ENCODE measurements at places on chromosomes 7 and 10. TPM values are rescaled to one million over a fixed set of nuclear protein-coding genes. Genes with fewer than 3 reads are reported as not detected.

The RBP3 gene
- not detected for total RNA-seq

The LYZL1 gene
- not detected for total RNA-seq

The SPDYE6 gene
- not detected for total RNA-seq

The PIP gene
- 0.71 TPM for total RNA-seq

The CDHR1 gene
- 0.14 TPM for total RNA-seq

The HMX2 gene
- not detected for total RNA-seq

The GNG11 gene
- 39.8 TPM for total RNA-seq

The P4HA1 gene
- total RNA-seq = 24.3 TPM

The AKR1C4 gene
- 0.32 TPM for total RNA-seq

The RNF32 gene
- total RNA-seq = 2.1 TPM

The MOGAT3 gene
- total RNA-seq = not detected

The LRRC17 gene
- total RNA-seq = not detected

The LIPM gene
- total RNA-seq = not detected

The BTBD16 gene
- 0.58 TPM for total RNA-seq
